ENCODE measurements at places on chromosomes 2 and 18.

- DNase-seq = no peak
Observed at GRCh38 chr2:228590681-228591080, 409.2 kb upstream of the SPHKAP start.

- DNase-seq = no peak
Observed at GRCh38 chr2:69983392-69983966, 22.0 kb upstream of the ASPRV1 start.

- DNase-seq = no peak
Observed at GRCh38 chr18:2969695-2970094, 43.2 kb downstream of the LPIN2 start.

- no peak for DNase-seq
Observed at GRCh38 chr2:236284208-236284607, 20.0 kb upstream of the ASB18 start.

GRCh38 chr2:86344404-86344803 is 7.0 kb upstream of the REEP1 start:
- DNase-seq = no peak

- DNase-seq = no peak
Observed at GRCh38 chr18:58455314-58456188, 173.3 kb downstream of the ALPK2 start.

- no peak for DNase-seq
Observed at GRCh38 chr2:71614976-71615766, 161.8 kb downstream of the DYSF start.

DNA sequence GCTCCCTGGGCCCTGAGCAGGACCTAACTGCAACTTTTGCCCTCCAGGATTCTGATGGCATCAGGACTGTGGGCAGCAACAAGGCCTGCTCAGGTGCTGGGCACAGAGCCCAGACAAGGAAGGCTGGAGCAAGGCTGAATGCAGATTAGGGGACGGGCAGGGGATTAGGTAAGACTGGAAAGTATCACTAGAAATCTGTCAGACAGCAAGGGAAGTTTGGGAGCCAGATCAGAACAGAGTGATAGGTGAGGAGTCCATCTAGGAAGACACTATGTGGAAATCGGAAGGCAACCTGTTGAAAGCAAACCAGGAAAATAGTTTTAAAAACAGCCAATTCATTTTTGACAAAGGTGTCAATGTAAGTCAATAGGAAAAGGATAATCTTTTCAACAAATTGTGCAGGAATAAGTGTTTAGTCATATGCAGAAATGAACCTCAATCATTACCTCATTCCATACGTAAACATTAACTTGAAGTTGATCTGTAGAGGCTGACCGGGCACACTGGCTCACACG is 56.4 kb upstream of the STPG4 start:
- DNase-seq = no peak

- no peak for DNase-seq
Observed at GRCh38 chr2:238670111-238670585, 177.7 kb upstream of the TWIST2 start.

GRCh38 chr2:215452725-215453124 is 16.9 kb upstream of the FN1 start:
- DNase-seq = no peak

DNA sequence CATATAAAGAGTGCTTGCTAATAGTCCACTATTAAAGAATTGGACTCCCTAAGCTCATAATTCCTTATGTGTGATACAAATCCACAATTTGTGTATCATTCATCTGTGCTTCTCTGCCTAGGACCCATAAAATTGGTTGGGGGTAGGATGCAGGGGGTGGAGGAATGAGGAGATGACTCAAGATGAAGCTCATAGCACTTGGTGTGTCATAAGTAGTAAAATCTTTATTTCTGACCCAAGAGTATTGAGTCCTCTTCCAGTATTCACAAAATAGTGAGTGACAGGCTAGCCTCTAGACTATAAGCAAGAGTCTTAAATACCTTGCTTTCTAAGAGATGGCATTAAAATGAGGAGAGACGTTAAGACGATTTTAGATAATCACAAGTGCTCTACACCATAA is 390.9 kb upstream of the CDH19 start:
- no peak for DNase-seq

DNA sequence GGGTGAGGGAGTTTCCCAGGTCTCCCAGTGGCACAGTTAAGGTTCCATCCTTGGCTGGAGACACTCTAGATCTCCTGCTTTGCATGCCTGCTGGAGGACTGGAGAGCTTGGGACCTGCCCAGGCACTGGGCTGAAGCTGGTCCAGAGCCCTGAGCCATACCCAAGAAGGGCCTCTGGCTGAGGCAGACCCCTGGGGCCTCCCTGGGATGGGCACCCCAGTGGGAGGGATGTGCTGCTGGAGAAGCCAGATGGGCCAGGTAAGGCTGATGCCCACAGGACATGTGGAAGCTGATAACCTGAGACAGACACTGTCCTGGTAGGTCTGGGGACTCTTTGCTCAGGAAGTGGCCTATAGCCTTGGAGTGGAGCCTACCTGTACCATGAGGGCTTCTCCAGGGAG is 160.7 kb downstream of the TFCP2L1 start:
- no peak for DNase-seq

- DNase-seq = no peak
Observed at GRCh38 chr2:12271589-12271984, 445.1 kb upstream of the TRIB2 start.

DNA sequence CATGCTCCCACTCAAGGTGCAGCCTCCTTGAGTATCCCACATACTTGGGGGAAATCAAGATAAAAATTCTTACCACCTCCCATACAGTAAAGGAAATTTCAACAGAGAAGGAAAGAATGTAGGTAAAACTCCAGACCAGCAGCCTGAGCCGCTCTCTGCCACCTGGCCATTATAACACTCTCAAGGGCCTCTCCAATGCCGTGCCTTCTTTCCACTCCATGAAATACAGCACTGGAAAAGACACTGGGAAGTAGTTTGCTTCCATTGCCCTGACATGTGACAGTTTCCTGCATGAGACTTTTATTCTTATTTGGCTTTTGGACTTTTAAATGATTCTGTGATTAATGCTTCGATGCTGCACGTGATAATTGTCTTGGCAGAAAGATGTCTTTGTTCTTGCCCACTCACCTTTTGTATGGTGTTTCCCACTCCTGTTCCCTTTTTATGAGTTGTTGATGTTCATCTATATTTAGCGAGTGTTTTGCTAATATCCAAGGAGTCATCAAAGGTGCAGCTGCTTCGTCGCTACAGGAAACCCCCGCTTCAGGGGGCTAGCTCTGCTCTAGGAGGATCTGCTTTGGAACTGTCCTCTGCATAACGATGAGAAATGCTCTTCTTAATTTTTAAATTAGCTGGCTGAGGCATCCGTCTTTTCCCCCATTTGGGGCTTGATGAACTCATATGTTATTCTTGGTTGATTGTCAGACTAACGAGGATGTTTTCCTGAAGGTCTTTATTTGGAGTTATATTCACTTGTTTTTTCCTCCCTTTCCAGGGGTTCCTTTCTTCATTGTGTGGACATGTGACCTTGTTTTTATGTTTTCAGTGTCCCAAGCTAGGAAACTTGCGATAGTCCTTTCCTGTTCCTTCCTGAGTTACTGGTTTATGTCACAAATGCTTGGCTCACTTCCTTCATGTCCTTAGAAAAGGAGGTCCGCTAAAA is 179.4 kb downstream of the TXNL1 start:
- no peak for DNase-seq

GRCh38 chr2:85524336-85524908 is 14.5 kb upstream of the MAT2A start:
- no peak for DNase-seq

GRCh38 chr2:171923206-171923605 is 945 bp downstream of the HAT1 start:
- no peak for DNase-seq

Data from activated CD4-positive, alpha-beta T cell treated with anti-CD3 and anti-CD28 coated beads for 4 hours (primary cell).